ENCODE measurements at places on chromosomes 5 and 9.

DNA sequence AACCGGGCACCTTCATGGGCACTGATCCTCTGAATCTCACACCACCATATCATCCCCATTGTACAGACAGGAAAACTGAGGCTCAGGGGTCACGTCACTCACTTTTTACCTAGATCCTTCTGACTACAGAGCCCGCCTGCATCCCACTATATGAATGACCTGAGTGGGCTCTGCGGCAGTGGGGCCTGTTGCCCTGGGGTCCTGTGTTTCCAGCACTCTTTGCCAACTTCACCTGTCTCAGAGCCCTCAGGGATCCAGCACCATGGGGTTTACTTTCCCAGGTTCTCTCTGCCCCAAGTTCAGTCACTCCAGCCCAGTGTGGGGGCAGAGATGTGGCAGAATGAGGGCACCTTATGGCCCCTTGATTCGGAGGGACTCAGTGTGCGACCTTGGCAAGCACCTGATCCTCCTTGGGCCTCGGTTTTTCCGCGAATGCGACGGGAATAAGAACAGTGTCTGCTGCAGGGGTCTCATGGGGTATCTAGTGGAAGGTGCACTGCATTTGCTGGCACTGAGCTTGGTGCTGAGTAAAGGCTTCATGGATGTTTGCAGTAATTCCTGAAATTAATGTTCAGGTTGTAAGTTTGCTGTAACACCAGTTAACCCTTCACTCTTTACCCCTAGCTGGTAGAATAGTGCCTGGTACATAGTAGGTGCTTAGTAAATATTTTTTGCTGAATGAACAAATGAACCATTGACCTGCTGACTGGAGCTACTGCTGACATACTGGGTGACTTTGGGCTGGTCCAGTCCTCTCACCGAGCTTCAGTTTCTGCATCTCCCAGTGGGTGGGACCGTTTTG lies 47.1 kb upstream of the BOD1 start:
- DNase-seq, result no peak

GRCh38 chr5:94749042-94749441 lies 130.6 kb downstream of the SLF1 start:
- DNase-seq, result no peak

DNA sequence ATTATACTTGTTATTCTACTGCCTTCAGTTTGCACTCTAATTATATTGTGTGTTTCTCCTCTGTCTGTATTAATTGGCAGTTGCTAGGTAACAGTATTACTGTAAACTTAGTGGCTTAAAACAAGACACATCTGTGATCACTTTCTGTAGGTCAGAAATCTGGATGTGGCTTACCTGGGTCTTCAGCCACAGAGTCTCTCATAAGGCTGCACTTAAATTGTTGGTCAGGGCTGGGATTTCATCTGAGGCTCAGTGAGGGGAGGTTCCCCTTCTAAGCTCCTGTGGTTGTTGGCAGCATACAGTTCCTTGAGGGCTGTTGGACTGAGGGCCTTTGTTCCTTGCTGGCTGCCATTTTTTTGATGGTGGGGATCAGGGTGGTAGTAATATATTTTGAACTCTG lies 68.8 kb downstream of the SLC44A1 start:
- DNase-seq, result no peak

GRCh38 chr5:167814040-167814439 lies 477.4 kb upstream of the WWC1 start:
- DNase-seq, result no peak

- no peak for DNase-seq
Observed at GRCh38 chr5:12460493-12461261, 556.4 kb upstream of the CTNND2 start.

GRCh38 chr5:169838688-169839087 lies 141.6 kb downstream of the INSYN2B start:
- no peak for DNase-seq

DNA sequence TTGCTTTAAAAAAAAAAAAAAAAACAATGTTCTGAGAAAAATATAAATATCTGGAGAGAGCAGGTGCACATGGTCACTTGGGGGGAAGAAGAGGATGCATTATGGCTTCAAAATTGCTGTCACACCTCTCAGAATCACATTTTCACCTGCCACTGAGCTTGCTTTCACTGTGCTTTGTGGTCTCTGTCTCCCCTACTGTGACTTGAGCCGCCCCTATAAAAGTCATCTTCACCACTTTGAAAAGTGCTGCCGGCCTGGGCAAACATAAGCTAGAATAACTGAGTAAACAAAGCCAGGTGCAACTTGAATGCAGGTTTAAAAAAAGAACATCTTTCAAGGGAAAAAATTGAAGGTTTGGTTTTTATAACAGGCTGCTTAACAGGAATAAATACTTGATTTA lies 368.1 kb upstream of the GRIA1 start:
- DNase-seq, result no peak

- no peak for DNase-seq
Observed at GRCh38 chr5:176803943-176804498, 6.3 kb upstream of the UNC5A start.

DNA sequence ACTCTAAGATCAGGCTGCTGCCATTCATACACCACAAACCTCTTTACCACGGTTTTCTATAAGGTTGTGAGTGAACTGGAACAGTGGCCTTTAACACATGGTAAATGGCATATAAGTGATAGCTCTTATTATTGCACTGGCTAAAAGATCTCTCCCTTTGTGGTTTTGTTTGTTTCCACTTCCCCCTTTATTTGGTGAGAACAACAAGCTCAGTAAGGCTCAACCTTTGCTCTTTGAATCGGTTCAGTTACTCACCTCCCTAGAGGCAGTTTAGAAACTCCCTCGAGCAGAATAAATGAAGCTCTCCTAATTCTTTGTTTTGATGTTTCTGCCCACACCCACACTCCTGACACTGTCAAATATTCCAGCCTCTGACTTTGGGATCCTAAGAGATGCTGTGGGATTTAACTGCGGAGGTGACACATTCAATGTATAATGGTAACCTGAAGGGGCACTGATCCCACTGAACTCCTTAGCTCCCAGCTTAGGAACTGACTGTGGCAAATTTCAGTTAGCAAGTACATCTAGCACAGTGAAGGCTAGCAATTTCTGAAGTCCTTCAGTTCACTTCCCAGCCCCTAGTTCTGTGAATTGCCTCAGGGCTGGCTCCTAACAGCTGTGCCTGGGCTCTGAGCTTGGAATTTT lies 22.5 kb upstream of the RAD23B start:
- DNase-seq, result no peak

- no peak for DNase-seq
Observed at GRCh38 chr5:89297066-89297465, 414.1 kb upstream of the MEF2C start.

GRCh38 chr9:87593359-87593980 lies 95.8 kb downstream of the DAPK1 start:
- DNase-seq, result no peak

GRCh38 chr9:20619487-20620200 lies 2.7 kb downstream of the MLLT3 start:
- DNase-seq, result no peak

DNA sequence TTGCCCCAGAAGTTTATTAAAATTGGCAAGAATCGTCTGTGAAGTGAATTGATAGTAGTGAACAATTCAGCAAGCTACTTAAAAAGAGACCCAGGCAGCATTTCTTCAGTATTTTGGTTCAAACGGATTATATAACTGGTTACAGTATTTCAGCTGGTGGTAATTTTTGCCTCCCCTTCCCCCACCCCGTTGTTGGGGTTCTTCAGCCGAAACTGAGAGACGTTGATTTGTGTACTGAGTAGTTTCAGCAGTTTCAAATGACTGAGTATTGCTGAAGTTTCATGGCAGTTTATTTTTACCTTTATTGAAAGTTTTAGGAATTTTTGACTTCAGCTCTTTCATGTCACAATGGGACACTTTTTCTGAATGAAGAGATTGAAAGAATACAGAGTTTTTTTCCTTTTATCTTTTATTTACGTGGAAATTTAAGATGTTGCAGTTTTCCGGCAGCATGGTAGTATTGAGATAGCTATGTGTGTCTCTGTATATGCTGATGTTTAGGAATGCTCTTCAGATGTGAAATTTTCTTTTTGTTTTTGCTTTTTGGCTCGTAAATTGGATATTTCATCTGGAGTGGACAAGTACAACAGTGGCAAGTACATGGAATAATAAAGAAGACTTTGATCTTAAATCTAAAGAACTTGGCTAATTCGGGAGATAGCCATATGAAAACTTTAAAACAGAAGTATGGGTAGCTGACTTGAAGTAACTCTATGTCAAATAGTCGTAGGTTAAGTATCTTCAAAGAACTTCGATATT lies 1.9 kb downstream of the GPBP1 start:
- DNase-seq, result no peak

DNA sequence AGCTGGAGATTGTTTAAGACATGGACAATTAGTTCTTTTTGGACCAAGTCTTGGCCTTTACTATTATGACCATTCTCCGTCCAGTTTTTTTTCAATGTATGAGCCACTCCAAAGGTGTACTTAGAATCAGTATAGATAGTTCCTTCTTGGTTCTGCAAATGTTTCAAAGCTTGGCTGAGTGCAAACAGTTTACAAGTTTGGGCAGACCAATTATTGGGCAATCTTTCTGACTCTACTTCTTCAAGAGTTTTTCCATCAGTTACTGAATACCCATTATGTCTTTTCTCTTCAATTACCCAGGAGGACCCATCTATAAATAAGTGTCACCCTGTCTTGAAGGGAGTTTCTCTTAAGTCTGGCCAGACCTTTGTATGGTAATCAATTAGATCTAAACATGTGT lies 15.5 kb downstream of the IFT74 start:
- no peak for DNase-seq

DNA sequence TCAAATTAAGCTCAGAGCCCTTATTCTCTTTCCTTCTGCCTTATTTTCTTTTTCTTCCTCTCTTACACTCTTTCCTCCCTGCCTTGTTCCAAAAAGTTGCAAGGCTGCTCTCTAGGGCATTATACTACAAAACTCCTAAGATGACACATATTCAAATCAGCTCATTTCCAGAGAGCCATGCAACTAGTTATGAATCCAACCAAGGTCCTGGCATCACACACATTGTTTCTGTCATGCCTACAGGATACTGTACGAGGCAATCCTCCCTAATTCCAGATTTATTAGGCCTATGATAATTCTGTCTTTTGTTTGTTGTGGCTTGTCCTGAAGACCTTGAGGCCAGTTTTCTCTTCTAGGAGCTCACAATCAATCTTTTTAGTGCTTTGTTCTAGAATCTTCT lies 87.0 kb upstream of the TBCA start:
- DNase-seq, result no peak

DNA sequence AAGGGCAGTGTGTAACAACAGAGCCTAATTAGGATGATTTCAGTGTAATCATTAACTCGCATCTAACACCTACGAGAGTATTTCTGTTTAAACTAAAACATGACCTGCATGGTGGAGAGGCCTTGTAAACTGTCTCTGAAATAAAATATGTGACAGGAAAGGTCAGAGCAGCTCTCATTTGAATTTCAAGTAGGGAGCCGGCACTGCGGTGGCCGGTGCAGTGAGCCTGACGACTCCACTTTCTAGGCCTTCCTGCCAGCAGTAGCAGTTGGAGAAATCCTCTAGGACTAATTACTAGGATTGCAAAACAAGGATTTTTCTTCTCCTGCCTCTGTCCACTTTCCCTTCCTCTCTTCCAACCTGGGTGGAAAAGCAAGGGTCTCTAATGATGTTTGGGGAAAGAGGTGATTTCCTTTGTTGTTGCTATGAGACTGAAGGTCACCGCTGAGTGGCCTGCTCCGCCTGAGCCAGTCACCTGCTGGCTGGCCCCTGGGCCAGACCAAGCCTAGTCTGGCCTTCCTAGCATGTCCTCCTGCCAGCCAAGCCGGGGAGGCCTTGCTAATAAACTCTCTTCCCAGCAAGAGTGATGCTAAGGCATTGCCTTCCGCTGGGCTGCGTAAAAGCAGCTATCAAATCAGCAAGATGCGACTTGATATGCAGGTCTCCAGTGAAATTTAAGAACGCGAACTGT lies 245.7 kb downstream of the PSAT1 start:
- peak; percentile 14 for DNase-seq

DNA sequence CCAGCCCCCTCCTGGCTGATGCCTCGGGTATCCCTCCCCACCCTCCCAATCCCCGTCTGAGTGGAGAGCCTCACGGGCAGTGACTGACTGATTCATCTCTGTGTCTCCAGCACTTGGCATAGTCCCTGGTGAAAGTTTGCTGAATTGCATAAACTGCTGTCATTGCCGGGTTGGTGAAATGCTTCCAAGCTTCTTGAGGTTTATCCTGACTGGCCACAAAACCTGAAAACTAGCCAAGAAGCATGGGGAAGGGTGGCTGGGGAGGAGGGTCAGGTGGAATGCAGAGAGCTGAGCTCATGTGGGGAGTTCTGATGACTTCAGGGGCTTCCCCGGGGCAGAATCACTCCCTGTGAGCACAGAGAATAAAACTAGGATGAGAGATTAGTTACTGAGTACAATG lies 56.9 kb upstream of the GGTA1 start:
- DNase-seq, result peak; percentile 64
